ENCODE measurements at places on chromosomes 12 and 14.

DNA sequence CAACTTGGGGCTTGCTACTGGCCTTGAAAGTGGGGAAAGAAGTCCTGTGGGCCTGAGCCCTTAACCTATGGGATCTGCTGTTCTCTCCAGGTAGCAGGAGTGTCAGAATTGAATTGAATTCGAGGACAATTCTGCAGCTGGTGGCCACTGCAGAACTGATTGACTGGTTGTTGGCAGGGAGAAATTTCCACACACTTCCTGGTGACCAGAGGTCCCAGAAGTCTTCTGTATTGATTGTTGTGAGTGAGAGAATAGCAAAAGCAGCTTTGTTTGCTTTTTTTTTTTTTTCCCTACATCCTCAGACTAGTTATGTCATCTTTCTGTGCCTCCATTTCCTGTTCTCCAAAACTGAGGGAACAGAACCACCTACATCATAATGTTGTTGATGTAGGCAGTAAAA is 64.1 kb downstream of the PRICKLE1 start:
- DNase-seq: no peak

- DNase-seq: no peak
These were observed 87.2 kb upstream of the NCOR2 start for GRCh38 chr12:124654666-124655047.

- DNase-seq: no peak
These were observed 46.6 kb downstream of the LGMN start for GRCh38 chr14:92701826-92702225.

DNA sequence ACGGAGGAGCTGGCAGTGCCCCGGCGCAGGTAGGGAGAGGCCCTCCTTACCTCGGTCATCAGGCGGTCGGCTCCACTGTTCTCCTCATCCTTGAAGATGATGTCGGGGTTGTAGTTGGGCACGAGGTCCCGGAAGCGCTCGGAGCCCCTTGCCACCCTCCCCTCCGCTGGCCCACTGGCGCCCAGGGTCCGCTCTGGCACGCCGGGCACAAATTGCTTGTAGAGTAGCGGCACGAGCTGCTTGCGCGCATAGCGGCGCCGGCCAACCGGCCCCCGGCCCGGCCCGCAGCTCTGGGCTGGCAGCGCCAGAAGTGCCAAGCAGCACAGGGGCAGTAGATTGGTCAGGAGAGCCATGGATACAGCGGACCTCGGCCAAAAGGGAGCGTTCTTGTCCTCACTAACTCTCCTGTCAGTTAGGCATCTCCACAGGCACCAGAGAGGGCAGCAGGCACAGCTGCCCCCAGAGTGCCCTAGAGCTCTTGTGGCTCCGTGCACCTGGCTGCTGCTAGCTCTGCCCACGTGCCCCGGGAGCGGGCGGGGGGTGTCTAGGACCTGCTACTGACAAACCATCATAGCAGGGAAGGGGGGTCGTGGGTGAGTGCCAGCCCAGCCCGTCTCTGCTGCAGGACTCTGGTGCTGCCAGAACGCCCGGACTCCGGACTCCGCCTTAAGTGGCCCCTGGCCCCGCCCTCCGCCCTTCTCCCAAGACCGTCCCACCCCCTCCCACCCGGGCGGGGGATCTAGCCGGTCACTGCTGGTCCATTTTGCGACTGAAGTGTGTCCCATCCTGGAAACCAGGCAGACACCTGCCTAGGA is at the start of gene DHH:
Gene DHH, minus strand, starts transcription at position 642 of the 815 bp plus-strand sequence. Its CDS starts 289 bp downstream, at position 353.
- no peak for DNase-seq

GRCh38 chr12:2779281-2779680 is 15.5 kb upstream of the FKBP4 start:
- DNase-seq: no peak

- DNase-seq: no peak
These were observed 12.3 kb downstream of the CHST11 start for GRCh38 chr12:104469066-104469465.

DNA sequence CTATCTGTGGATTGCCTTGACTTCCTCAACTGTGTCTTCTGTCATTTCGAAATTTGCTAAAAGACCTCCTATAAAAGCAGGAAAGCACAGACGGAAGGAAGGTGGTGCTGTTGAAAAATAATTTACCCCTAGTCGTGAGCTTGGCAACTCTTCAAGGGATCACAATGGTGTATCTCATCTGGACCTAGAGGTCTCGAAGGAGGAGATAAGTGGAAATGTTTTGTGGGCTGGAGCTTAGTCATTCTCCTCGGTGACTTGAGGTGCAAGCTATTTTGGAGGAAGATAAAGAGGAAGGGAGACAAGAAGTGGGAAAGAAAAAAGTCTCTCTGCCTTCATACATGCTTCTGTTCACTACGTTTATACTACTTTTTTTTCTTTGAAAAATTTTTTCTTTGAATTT is 89.9 kb downstream of the FLRT2 start:
- DNase-seq: no peak

- no peak for DNase-seq
These were observed 47.3 kb downstream of the PDE3A start for GRCh38 chr12:20415641-20416040.

GRCh38 chr12:92518071-92518470 is 184.7 kb upstream of the PLEKHG7 start:
- DNase-seq: no peak

Data from T-helper 1 cell (primary cell).